OCI-LY7 (cell line): ENCODE measurements at places on chromosomes 7 and 10.

- no peak for DNase-seq
Measured at GRCh38 chr7:42180806-42181205, 56.2 kb downstream of the GLI3 start.

DNA sequence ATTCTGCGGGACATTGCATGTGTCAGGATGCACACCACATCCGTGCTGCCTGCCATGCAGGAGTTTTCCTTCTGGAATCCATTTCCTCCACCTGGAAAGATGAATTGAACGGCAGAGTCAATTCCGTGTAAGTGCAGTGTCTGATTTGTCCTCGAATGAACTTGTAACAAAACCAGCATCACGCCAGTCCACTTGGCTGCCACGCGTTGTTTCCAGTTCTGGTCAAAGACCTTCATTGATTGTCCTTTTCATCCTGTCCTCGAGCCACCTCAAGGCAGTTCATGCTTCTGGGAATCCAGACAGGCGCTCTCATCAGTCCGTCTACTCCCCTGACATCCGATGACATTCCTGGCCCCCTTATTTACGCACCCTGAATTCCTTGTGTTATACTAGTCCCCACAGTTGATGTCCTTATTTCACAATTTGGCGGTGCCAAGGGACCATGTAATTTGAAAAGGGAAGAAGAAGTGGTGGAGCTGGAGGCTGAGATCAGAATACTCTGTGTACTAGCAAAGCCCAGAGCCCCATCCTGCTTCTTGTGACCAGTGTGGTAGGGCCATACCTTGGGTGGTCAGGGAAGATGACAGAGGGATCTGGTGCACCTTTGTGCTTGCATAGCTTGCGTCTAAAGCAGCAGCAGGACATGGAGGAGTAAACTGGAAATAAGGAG lies 502.2 kb downstream of the PLXNA4 start:
- DNase-seq: no peak

DNA sequence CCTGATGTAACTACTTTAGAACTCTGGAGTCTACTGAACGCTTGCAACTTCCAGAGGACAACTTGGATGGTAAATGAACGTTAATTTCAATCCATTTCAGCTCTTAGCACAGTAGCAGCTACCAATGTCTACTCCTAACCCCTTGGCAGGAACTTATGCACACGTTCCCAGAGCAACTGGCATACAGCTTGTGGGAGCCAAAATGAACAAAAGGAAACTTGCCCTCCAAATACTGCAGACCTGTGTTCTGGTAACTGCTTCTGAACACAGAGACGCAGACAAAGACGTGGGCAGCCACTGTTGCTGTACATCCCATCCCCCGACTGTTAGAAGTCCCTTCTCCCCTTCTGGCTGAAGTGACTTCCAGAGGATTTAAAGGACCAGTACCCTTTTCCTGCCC lies 61.3 kb downstream of the XPNPEP1 start:
- DNase-seq: no peak

GRCh38 chr7:98733036-98733435 lies 116.0 kb downstream of the NPTX2 start:
- DNase-seq: peak; percentile 71

DNA sequence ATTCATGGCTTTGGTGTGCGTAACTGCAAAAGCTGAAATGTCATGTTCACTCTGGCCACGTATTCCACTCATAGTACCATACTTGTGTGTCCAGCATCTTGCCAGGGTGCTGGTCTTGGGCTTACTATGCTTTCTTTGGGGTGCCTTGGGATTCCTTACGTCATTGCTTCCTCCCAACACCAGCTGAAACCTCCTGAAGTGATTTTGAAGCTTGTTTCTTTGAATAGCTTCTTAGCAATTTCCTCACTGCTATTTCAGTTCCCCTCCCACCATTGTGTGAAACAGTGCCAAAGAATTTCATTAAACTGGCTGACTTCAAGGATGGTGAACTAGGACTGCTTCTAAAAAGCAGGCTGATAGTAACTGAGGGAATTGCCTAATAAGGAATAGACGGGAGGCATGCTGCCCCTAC lies 36.9 kb downstream of the ENTPD1 start:
- DNase-seq: no peak

DNA sequence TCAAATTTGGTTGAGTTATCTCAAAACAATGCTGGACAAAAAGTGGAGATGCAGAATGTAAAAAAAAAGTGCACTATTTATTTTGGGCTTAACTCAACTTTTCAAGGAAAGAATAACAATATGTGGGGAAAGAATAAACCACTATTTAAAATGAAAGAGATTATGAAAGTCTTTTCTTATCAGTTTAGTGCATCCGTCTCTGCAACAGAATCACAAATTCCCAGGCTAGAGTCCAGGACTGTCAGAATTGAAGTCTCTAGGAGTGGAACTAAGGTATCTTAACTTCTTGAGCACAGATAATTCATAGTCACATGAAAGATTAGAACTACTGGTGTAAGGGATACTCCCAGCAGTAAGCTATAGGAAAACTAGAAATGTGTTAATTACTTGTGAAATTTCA lies 1200.3 kb upstream of the LRRN3 start:
- no peak for DNase-seq

DNA sequence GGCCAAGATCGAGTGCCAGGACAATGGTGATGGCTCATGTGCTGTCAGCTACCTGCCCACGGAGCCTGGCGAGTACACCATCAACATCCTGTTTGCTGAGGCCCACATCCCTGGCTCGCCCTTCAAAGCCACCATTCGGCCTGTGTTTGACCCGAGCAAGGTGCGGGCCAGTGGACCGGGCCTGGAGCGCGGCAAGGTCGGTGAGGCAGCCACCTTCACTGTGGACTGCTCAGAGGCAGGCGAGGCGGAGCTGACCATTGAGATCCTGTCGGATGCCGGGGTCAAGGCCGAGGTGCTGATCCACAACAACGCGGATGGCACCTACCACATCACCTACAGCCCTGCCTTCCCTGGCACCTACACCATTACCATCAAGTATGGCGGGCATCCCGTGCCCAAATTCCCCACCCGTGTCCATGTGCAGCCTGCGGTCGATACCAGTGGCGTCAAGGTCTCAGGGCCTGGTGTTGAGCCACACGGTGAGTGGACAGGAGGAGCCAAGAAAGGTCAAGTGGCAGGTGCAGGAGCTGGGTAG lies 14.6 kb downstream of the FLNC start:
- DNase-seq: no peak

DNA sequence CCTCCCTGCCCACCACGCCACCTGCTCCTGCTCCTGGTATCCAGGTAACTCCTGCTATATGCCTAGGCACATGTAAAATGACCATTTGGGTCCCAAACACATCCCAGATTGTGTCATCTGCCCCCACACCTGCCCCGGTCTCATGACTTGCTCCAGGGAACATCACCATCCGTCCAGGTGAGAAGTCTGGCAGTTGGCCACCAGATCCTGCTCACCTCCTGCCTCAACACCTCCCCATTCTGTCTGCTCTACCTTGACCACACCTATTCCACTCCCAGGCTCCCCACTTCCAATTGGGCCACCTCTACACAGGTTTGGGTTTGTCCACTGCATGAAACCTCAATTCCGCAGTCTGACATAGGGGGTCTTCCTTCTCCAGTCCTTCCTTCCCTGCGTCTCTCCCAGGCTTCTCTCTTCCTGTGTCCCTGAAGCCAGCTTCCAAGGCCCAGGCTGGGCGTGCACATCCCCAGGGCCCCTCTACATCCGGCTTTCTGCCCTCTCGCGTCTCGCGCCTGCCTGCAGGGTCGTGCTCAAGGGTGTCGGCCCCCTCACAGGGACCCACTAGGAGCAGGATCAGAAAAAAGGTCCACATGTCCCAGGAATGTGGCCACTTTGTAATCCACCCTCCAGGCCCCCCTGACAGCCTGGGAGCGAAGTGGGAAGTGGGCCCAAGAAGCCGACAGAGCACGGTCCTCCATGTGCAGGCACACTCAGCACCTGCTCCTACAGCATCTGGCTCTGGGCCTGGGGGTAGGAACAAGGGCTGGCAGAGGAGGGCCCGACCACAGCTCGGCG lies 49.3 kb upstream of the DAGLB start:
- DNase-seq: no peak

DNA sequence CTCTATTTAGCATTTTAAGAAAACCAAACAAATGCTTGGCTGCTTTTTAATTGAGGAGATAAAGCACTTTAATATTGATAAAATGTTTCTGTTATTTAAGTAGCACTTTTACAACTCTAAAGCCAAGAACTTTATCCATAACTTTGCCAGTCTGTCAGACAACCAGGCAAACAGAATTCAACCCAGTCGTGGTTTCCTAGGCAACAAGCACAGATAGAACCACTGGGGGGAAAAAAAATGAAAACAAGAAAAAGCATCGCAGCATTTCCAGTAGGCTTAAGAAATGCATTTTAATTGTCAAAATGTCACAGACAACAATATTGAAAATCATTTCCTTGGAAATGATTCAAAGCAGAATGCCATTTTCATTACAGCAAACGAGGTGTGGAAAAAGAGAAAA lies 323.4 kb downstream of the PARD3 start:
- no peak for DNase-seq

DNA sequence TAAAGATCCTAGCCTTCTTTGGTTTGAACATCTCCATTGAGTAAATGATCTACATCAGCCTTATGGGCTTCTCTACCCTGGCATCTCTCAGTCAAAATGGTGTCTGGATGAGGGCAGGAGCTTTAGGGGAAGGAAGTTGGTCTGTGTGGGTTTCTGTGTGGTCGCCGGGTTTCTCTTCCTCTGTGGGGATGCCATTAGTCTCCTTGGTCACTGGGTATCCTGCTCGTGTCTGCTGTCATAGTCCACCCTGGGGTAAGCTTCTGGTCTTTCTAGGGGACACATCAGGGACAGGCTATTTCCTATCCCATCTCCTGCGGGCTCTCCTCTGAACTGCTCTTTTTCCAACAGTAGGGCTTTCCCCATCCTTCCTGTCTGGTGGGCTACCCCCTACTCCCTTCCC lies 150.3 kb upstream of the NPY start:
- DNase-seq: no peak

GRCh38 chr7:150799741-150800580 lies at the start of gene TMEM176B:
Gene TMEM176B (minus strand): TSS chr7:150800364. CDS start chr7:150796569, 3,795 bp downstream.
- DNase-seq: no peak

DNA sequence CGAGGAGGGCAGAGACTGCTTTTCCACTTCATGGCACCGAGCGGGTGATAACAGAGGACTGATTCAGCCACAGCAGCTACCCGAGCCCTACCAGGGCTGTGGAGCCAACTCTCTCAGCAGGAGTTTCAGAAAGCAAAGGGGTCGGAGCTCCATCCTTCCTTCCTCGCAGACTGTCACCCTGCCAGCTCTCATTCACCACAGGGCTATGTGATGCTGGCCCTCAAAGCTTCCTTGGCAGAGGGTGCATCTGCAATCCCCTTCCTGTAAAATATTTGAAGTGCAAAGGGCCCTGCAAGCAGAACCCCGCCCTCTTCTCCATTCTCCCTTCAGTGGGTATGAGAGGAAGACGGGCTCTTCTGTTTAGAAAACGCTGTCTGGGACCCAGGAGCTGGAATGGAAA lies 105.3 kb upstream of the LYZL2 start:
- no peak for DNase-seq

DNA sequence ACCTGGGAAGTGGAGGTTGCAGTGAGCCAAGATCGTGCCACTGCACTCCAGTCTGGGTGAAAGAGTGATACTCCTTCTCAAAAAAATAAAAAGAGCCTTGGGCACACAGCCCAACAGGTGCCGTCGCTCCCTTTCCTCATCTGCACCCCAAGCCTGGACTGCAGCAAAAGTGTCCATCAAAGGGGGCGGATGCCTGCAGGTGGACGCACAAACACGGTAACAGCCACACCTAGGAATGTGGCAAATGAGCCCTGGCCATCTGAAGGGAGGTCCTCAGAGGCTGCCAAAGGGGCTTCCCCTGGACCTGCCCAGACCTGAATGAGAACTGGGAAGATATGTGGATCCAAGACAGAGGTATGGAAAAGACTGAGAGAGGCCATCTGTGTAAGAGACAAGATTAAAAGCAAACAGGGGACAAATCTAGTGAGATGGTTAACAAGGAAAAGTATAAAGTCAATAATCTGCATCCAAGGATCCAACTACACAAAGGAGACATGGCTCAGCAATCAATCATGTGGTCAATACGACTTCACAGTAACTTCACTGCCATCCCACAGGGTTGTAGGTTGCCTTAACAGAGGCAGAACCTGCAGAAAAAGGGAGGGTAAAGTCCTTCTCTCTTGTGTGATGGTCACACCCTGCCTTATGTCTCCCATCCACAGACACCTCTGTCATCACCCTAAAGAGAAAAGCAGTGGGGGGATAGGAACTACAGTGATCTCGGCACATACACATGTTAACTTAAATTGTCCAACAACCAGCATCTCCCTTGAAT lies 25.4 kb downstream of the DRGX start:
- no peak for DNase-seq

DNA sequence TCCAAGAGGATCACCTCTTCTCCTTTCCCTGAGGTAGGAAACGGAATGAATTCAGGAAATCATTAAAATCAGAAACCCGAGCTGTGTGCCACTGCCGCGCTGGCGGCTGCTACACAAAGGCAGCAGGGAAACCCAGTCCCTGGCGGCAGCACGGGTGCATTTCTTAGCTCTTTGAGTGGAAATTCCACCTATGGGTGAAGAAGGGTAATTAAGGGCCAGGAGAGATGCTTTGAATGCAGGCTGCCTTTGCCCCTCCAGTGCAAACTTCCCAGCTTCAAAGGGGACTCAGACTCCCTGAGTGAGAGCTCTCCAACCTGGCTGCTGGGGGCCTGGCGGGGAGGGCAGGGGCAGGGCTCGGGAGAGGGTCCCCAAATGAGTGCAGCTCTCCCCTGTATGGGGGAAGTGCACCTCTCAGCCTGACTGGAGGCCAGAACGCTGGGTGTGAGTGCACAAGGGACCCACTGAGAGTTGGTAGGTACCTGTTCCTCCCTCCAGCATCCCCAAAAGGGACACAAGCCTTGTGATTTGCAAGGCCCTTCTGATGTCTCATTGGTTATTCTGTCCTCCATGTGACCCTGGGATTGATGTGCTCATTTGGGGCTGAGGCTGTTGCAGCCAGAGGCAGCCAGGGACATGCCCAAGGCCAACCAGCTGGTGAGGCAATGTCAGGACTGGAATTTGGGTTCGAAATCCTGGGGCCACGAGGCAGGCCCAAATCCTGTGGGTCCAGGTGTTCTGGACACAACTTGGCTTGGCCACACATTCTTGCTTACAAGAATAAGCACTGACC lies 16.3 kb upstream of the ZMIZ1 start:
- peak; percentile 28 for DNase-seq

GRCh38 chr10:83734278-83734677 lies 405.0 kb upstream of the GHITM start:
- no peak for DNase-seq

- no peak for DNase-seq
Measured at GRCh38 chr7:132494474-132494873, 81.8 kb downstream of the PLXNA4 start.

DNA sequence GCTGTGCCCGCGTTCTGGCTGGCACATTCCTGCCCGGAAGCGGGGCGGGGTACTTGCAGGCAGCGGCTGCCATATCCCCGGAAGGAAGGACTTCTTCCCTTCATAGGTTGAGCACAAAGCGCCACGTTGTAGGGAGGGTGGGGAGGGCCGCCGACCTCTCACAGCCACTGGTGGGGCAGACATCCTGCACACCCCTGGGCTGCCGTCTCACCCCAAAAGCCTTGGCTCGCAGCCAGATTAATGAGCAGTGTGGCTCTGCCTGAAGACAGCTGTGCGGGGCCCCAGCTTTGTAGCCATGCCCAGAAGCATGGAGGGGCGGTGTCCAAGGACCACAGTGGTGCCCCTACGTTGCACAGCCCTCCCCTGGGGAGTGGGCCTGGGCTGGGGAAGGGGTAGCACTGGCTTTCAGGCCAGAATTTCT lies 54.3 kb upstream of the DPYSL4 start:
- DNase-seq: no peak

GRCh38 chr10:48614481-48615390 lies 9.9 kb upstream of the ARHGAP22 start:
- DNase-seq: no peak

GRCh38 chr7:14071045-14071444 lies 81.6 kb upstream of the ETV1 start:
- DNase-seq: no peak

- no peak for DNase-seq
Measured at GRCh38 chr7:82722946-82723345, 279.4 kb upstream of the CACNA2D1 start.
